ENCODE measurements at places on chromosomes 1 and 21.

- no peak for DNase-seq
These were observed 28.8 kb downstream of the VANGL2 start for GRCh38 chr1:160429125-160429561.

DNA sequence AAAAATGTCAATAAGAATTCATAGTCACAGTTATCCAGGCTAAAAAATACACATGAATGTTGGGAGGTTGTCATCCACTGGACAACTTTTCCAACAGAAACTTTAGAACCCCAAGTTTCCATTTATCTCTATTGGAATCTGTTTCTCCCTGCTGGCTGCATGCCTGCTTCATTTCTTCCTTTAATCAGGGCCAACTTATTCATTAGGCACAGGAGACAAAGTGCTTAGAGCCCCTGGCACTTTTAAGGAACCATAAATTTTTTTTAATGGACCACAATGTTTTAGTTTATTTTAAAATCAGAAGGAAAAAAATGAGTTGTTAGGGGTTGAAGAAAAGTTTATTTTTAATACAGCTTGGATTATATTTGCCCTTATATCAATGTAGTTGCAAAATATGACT lies 26.7 kb upstream of the C2CD2 start:
- no peak for DNase-seq

DNA sequence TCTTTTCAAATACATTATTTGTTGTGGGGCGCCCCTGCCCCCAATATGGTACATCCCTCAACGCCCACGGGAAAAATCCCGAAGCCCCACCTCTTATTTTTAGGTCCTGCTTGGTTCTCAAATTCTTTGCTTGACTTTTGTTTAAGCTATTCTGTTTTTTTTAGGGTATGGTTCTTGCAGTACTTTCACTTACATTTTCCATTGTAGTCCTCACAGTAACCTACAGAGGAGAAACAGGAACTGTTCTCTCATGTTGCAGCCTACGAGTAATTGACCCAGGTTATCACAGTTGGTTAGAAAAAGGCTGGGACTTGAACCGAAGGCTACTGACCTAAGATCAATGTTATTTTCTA lies 697 bp upstream of the C21orf91 start:
- peak; percentile 34 for DNase-seq

DNA sequence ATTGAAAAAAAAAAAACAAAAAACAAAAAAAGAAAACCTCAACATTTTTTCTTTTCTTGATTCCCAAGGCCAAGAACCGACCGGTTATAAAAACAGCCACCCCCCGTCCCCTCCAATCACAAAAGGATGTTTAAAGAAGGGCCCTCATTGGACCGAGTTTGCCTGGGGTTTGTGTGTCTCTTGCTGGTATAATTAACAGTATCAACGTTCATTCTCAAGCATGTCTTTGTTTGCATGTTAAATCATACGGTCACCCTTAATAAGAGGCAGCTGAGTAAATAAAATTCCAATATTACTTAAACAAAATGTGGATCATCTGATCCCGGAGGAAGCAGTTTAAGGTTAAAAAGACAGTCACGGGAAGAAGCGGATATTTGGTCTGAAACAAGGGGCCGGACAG lies 201.1 kb downstream of the PRDM2 start:
- no peak for DNase-seq

Data from NCI-H1694 treated with DMSO at 0.1 percent for 48 hours (cell line).